Activated naive CD4-positive, alpha-beta T cell treated with anti-CD3 and anti-CD28 coated beads, Interleukin-2, amount 50 U/mL, for 16 hours (primary cell): ENCODE measurements at places on chromosomes 12 and 14.

- peak; percentile 67 for DNase-seq
Observed at GRCh38 chr12:111430433-111431353, 25.0 kb downstream of the SH2B3 start.

DNA sequence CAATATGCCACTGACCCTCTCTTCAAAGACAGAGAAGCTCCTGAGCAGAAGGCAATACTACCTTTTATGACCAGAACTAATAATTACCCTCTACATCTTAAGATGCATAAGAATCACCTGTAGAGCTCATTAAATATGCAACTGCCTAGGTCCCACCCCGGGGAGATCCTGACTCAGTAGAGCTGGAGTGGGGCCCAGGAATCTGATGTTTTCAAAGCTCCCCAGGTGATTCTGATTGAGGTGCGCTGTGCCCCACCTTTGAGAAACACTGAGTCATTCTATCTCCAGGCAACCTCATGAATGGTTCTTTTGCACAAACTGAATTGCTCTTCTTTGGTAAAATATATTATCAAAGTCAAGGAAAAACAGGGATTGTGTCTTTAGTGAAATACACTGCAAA, 149.3 kb upstream of the BMP4 start:
- DNase-seq: no peak

- DNase-seq: no peak
Observed at GRCh38 chr12:77973579-77973978, 142.9 kb downstream of the NAV3 start.

DNA sequence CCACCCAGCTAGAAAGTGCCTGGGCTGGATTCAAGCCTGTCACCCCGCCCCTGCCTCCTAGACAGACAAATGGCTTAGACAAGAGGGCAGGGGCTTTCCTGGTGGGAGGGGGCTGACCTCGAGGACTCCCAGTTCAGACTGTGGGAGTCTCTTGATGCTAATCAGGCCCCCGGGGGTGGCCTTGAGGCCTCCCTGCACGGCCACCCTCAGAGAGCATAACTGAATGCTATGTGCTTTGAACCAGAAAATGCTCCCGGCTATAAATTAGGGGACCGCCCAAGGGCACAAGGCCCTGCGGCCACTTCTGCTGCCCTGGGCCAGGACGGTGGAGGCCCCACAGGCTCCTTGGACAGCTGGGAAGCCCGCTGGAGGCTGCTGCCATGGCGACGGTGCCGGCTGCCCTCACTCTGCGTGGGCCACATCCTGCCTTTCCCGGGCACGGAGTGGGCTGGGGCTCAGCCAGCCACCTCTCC, 111.0 kb upstream of the NCOR2 start:
- no peak for DNase-seq

DNA sequence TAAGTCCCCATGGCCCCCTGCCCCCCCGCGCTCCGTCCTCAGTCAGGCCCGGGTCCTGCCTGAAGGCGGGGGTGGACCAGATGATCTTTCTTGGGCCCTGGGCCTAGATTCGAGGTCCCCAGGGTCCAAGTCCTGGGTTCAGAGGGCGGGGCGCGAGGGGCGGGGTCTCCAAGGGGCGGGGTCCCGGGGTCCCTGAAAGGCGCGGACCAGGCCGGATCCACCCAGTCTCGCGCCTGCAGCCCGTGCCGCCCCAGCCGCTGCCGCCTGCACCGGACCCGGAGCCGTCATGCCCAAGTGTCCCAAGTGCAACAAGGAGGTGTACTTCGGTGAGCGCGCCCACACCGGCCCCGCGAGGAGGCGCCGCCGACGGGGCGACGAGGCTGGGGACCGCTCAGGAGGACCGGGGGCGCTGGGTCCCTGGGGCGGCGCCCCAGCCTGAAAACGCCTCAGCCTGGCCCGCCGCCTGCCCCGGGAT, 325 bp downstream of the CRIP1 start:
- peak; percentile 48 for DNase-seq

GRCh38 chr14:100071545-100071944, 6.3 kb downstream of the EVL start:
- no peak for DNase-seq

GRCh38 chr14:91170504-91171121, 56.7 kb downstream of the DGLUCY start:
- DNase-seq: no peak

GRCh38 chr12:26226629-26227360, 31.4 kb downstream of the SSPN start:
- no peak for DNase-seq

DNA sequence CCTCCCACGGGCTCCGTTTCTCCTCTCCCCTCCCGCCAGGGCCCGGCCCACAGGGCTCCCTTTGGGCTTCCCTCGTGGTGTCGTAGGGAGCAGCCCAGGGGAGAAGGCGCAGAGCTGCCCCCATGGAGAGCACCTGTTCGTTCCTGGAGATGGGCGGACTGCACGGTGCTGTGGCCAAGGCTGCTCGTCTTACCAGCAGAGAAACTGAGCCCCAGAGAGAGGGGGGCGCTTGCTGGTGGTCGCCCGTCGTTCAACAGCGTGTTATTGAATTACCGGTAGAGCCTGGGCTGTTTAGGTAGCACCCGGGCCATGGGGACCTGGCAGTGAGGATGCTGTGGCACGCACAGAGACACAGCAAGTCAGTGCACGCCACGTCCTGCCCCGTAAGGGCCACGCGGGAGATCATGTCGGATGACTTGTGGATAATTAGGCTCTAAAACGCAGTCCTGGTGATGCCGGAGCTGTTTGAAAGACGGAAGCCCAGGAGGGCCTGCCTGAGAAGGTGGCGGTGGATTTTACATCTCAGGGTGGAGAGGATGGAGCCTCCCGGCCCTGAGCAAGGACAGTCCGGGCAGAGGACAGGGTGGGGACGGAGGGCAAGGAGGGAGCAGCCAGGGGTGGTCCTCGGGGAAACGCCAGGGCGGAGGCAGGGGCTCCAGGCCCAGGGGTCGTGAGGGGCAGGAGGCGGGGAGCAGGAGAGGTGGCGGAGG, 134.4 kb downstream of the ADGRD1 start:
- DNase-seq: no peak

GRCh38 chr14:100541621-100542560, 45.3 kb downstream of the BEGAIN start:
- no peak for DNase-seq

DNA sequence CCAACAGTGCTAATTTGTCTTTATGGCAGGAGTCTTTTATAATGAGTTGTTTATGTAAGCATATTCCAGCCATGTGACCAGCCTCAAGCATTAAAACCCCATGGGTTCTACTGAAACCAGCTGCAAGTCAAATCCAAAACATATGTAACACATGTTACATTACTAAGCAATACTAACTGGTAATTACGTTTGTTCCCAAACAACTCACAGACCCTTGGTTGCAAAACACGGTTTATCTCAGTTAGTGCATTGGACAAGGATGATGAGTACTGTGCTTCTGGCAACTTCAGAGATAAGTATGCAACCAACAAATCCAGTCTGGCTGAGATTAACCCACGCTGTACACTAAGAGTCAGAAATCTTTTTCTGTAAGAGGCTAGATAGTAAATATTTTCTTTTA, 110.1 kb upstream of the FAR2 start:
- no peak for DNase-seq

DNA sequence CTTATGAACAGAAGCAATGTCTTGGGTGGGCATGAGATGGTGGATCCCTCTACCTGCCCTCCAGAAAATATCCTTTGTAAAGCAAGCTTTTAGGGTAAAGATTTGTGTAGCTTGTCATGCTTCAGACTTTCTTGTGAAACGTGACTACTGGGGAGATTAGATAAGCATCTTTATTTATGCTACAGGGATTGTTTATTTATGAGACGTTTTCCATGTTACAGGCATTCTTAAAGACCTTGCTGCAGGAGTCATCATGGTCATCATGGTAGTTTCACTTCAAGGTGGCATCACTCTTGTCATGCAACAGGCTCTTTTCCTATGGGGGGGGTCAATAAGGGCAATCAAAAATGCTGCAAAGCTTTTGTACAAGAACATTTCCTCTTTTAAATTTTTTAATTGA, 8.2 kb upstream of the MIS18BP1 start:
- DNase-seq: no peak

DNA sequence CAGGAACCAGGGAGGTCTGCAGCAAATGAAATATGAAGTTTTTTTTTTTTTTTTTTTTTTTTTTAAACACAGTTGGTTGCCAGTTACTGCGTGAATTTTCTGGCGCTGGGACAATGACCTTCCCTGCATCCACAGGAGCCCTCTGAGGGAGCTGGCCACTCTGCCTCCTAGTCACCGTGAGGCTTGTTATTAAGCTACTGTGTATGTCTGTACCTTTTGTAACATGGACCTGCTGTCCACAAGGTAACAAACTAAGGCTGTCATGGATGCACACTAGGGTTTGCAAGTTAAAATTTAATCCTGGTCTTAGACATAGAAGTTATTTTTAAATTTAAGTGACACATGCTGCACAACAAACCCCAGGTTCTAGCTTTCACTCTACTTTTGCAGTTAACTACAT, 211.0 kb downstream of the SSPN start:
- DNase-seq: no peak

- DNase-seq: no peak
Observed at GRCh38 chr12:22684140-22685118, 59.5 kb downstream of the ETNK1 start.

DNA sequence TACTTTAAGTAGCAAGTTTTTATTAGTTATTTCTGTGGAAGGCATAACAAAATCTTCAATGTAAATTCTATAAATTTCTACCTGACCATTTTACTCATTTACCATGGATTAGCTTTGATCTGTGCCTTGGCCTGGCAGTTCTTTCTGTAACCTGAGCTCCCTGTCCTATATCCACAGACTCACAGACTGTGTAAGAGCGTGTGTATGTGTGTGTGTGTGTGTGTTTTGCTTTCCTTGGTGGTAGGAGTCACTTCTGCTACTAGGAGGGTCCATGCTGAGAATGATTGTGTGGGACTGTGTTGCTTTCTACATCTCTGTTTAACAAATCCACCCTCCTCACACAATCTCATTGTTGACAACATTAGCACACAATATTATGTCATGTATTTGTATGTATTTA, 221.2 kb upstream of the PELI2 start:
- no peak for DNase-seq
